ENCODE measurements at places on chromosomes 16 and 17.

GRCh38 chr17:14334919-14335318 lies 34.0 kb downstream of the HS3ST3B1 start:
- no peak for DNase-seq

DNA sequence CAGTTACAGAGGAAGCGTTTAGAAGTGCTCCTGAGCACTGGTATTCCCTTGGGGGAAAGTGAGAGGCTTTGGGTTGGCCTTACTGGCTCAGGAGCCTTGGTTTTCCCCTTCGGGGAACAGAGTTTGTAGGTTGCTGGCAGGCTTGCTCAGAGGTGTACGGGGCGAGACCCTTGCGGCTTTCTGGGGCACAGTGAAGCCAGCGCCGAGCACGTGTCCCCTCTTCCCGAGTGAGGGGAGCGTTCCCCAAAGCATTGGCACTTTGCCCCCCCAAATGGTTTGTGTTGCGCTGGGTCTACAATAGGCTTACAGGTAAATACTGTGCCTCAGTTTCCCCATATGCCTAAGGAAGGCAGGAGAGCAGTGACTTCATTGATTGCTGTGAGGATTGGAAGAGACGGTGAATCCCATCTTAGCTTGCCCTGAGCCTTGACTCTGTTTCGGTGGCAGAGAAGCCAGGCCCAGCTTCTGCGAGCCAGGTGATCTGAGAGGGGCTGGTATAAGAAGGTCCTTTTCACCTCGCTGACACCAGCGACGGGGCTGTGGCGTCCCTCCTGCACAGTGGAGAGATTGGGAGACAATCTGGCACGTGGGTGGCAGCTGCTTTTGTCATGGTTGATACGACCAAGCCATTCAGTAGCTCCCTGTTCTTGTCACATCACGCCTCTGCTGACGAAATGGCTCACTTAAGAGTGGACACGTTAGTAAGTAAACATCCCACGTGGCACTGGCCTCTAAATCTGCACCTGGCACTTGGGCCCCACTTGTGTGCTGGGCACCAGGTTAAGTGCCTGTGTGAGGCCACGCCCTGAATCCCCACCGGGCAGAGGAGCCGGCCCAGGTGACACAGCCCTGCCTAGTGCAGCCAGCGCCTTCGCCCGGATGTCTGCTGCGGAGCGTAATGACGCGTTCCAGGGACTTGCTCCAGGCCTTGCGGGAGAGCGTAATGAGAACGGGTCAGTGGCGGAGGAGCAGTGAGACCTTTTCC lies 55.0 kb downstream of the MEAK7 start:
- DNase-seq: no peak

DNA sequence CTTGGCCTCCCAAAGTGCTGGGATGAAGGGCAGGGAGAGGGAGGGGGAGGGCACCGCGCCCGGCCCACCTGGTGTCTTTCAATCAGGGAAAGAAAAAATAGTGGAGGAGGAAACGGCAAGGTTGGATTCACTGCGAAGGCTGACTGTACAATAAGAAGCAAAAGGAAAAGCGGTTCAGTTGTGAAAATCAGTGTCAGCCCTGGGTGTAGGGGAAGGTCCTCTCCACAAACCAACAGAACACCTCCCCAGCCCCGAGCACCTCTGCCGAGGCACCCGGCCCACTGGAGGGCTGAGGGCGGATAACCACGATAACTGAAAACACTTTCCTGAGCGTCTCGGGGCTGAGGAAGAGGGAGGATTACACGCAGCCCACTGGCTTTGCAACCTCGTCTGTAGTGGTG lies 1.4 kb upstream of the SPG7 start:
- no peak for DNase-seq

- no peak for DNase-seq
Observed at GRCh38 chr16:83720981-83721380, 86.8 kb upstream of the HSBP1 start.

GRCh38 chr16:46871597-46871996 lies 12.6 kb upstream of the GPT2 start:
- DNase-seq: no peak

- no peak for DNase-seq
Observed at GRCh38 chr16:46949241-46949892, 24.1 kb downstream of the DNAJA2 start.

GRCh38 chr17:82412535-82413520 lies 5.3 kb upstream of the HEXD start:
- DNase-seq: no peak

DNA sequence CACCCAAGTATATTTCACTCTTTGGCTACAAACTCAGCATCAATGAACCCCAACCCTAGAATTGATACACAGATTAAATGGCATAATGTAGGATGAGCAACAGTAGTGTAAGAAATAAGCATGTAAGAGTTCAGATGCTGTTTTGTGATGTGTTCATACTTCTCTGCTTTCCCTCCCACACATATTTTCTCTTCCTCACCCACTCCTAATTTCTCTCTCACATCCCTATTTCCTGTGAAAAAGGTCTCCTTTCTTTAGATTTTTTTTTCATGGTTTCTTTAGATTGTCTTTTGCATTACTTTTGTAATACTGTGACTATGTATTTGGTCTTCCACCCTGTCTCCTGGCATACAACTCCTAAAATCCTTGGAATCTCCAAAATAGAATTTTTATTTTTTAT lies 21.7 kb downstream of the CREBBP start:
- no peak for DNase-seq
